Nucleus accumbens (tissue), 56 donors: ENCODE measurements at places on chromosomes 6 and 20.
A peak's percentile ranks its signal among the peaks of the same experiment; 100 is the strongest.

GRCh38 chr20:48008850-48009515, 223.7 kb upstream of the SULF2 start:
- DNase-seq: no peak

GRCh38 chr6:13466304-13467215, 20.8 kb downstream of the GFOD1 start:
- DNase-seq: no peak

- DNase-seq: no peak
Measured at GRCh38 chr20:13694420-13695150, 55.9 kb upstream of the TASP1 start.

DNA sequence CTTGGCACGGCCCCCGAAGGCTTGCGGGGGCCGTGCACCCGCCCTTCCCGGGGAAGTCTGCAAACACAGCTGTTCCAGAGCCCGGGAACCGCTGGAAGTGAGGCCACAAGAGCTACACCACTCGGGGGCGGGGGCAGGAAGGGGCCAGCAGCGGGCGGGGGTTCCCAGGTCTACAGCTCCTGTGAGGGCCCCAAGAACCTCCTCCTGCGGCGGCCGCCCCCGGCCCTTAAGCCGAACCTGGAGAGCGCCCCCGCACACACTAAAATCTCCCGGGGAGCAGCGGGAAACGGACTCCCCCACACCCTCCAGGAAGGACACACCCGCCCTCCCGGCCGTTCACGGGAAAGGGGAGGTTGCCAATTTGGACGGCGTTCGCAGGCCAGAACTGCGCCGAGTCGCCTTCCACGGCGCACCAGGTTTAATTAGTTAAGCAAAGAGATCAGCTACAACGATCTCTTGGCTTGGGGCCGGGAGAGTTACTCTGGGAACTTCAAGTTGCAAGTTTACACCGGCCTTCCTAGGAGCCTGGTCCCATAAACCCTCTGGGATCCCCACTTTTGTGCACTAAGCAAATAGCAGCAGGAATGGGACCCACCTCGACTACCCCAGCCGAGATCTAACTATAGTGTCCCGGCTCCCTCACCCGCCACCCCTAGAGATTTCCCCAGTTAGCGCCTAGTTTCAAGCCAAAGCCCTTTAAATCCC, 1.7 kb downstream of the JAG1 start:
- peak; percentile 53 for DNase-seq

GRCh38 chr6:37056439-37057127, 51.1 kb downstream of the FGD2 start:
- DNase-seq: no peak
